ENCODE measurements at places on chromosomes 7 and 10.
A peak's percentile ranks its signal among the peaks of the same experiment; 100 is the strongest.

DNA sequence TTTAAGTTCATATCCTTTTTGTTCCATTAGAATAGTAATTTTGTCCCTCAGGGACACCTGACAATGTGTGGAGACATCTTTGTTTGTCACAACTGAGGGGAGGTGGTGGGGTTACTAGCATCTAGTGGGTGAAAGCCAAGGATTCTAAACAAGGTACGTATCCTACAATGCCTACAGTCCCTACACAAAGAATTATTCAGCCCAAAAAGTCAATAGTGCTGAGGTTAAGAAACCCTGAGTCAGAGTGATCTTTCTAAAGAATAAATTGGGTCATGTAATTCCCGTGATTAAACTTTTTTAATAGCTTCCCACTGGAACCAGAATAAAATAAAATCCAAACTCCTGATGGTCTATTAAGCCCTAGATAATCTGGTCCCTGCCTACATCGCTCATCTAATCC is 2.7 kb upstream of the ANXA7 start:
- DNase-seq: no peak

DNA sequence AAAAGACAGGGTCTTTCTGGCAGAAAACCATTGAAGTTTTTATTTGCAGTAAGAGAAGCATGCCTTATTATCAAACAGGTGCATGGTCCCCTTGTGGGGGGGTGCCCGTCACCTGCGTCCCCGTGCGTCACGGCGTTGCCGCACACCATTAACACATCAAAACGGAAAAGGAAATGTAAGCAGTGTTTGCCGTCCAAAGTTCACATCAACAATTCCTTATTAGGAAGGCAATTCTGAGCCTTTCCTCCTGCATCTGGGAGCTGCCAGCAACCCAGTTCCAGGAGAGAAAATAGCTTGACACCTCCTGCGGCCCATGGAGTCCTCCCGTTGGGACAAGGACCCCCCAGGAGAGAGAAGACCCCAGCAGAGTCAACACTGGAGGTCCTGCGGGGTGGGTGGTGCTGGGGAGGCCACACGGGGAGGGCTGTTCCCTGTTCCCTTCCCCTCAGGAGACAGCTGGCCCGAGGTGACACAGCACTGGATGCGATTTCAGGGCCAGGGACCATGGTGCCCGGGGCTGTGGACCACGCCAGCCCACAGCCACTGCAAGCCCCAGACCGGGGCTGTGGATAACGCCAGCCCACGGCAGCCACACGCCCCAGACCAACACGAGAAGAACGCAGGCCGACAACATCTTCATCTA is 39.5 kb downstream of the DIP2C start:
- DNase-seq: no peak

DNA sequence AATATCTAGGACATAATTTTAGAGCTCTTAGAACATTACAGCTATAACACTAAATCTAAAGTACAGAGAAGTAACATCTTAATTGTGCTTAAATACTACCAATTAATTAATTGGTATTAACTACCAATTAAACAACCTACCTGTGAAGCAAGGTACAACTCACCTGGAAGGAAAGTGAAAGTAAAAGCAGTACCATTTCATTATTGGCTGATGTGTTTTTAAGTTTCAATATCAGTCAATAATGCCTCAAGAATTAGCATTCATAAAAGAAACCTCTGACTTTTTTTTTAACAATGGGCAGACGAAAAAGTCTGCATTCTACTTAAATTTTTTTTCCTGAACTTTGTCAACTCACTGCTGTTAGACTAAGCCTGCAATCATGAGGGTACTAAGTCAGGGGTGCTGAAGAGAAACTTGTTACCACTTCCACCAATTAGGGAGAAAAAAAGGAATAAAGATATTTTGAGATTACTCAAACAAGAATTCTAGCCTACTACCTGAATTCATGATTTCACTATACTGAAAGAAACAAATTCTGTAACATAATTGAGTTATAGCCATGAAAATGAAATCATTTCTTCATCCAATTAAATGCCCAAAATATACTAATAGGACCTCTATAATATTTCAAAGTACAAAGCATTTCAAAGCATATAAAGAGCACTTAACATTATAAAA is 19.9 kb downstream of the UPF2 start:
- no peak for DNase-seq

- peak; percentile 46 for DNase-seq
These were observed 615.1 kb downstream of the SUGCT start for GRCh38 chr7:40749877-40750276.
